NCI-H1694 (cell line): ENCODE measurements at places on chromosomes 11 and 22.

- DNase-seq: no peak
These were observed 881.4 kb upstream of the CHORDC1 start for GRCh38 chr11:91104237-91104636.

GRCh38 chr11:11555208-11555607 is 66.6 kb downstream of the GALNT18 start:
- DNase-seq: peak; percentile 84

DNA sequence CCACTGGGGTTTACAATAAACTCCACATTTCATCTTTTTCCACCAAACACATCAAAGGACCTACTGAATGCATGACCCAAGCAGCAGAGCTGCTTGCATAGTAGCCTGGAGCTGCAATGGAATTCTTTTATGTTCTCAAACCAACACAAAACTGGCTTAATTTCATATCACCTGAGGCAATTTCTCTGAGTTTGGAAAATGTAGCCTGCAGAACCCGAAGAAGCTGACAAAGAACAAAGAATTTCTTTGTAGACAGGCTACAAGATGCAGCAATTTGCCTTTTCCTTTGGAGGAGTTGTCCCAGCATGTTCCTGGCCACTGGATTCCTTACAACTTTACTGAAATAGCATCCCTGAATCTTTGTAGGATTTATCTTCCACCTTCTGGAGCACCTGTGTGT is 5.5 kb upstream of the TECTA start:
- no peak for DNase-seq

DNA sequence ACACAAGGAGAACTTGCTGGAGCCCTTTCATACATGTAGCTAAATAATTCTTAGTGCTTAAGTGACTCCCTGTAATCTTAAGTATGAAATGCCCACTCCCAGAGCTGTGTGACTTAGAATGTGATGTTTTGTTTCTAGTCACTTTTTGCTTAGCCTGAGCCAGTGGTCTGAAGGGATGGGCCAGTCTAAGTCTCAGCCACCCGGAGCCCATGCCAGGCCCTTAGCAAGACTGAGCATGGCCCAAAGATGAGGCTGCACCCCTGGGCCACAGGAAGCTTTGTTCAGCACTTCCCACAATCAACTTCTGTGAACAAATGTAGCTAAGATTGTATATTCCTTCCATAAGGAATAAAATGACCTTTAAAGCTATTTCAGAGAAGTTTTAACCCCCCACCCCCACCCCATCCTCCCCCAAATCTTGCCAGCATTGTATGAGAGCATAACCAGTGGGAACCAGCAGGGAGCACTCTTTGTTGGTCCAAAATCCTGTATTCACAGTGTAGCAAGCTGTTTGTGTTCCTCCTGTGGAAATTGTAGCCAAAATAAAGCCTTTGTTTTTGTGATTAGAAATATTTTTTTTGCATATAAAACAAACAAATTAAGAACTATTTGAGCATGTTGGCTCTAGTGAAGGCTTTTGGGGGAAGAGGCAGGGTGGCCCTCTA is 73.8 kb upstream of the GAL start:
- DNase-seq: peak; percentile 1

- DNase-seq: no peak
These were observed 493.5 kb downstream of the DLG2 start for GRCh38 chr11:85133636-85134035.

- DNase-seq: no peak
These were observed 2.8 kb downstream of the MYH9 start for GRCh38 chr22:36384766-36385481.

GRCh38 chr11:11622772-11623171 is 967 bp upstream of the GALNT18 start:
- no peak for DNase-seq

DNA sequence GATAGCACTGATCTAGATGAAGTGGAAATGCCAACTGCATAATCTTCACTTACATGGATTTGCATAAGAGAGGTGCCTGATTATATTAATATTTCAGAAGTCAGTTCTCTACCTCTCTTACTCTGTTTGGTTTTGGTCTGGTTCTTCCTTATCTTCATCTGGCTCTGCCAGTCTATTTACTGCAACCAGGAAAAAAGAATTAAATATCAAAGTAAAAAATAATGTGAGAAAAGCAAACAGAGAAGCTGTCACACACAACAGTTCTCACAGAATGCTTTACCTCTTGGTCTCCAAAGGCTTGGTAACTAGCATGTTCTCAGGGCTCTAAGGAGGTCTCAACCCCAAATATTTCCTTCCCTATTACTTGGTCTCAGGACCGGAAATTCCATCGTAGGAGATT is 6.7 kb downstream of the VSIG10L2 start:
- no peak for DNase-seq

DNA sequence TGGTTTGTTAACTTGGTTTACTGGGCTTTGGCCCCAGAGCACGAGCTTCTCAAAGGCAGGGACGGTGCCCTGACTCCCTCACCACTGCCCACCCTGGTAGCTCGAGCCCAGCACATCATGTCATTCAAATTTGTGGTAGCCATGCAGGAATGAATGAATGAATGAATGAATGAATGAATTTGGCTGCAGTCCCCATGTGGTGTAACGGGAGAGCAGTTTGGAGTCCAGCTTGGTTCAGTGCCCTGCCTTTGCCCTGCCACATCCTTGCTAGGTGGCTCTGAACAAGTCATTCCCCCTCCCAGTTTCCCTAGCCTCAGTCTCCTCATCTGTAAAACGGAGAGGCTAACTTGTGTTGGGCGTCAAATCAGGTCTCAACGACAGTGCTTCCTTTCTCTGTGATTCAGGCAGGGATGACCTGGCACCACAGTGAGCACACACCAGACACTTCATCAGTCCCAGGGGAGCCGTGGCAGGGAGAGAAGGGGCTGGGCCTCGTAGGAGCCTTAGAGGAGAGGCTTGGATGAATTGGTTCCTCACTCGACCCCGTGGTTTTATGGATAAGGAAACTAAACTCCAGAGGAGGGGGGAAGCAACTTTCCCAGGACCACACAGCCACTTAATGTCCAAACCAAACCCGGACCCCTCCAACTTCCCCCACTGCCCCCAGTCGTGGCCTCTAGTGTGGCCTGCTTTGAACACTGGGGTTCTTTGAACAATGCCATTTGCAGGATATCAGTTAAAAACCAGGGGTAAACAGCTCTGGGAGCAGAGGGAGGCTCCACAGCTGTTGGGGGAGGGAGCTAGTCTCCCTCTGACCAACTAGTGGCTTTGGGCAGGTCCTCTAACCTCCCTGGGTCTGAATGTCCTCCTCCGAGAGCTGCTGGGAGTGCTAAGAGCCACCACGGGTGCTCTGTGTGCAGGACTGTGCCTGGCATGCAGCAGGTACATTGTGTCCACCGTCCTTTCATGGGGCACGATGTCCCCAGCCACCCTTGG is 86.2 kb downstream of the CACNA1I start:
- no peak for DNase-seq

- DNase-seq: no peak
These were observed 29.4 kb downstream of the TRIM5 start for GRCh38 chr11:5655474-5655873.

DNA sequence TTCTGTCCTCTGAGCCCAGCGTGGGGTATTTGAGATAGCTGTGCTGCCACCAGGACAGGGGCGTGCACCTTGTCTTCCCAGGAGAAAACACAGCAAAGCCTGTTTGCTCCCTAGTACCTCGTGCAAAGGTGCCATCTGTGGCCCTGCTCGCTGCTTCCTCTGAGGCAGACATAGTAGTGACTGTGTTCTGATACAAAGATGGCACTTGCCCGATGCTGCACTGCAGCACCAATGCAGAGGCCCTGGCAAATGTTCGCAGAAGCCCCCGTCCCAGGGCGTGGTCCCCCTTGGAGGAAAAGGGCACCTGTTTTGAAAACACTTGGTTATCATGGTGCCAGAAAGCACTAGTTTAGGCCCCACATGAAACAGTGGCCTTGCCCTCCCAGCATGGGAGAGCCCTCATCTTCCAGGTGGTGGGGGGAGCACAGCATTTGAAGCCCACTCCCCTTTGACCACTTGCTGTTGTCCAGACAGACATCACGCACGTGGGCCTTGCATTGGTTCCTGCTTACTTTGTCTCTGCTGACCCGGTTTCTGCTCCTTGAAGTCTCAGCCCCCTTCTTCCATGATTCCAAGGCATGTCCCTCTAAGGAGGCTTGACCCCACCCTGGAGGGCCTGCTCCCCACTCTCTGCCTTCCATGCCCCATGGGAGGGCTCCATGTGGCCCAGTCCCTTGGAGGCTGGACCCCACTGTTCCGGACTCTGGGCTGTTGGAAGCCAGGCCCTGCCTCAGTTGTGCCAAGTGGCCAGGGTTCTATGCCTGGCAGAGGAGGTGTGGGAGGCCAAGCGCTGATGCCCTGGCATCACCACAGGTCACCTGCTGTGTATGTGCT is 109.4 kb downstream of the KCNQ1OT1 start:
- no peak for DNase-seq

- no peak for DNase-seq
These were observed 23.9 kb downstream of the ELFN2 start for GRCh38 chr22:37403267-37403960.

DNA sequence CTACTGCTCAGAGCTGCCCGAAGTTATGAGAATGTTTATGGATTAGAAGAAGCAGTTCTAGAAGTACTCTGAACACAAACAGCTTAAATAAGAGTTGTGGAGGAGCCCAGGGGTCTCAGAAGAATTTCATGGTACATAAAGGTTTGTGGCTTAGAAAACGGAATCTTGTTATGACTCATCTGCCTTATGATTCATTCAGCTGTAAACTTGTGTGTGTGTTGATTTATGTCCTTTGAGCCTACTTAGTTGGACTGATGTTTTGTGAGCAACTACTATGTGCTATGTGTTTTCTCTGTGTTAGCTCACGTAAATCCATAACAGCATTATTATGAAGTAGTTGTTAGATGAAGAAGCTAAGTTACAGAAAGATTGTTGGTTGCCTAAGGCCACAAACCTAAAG is 203.7 kb downstream of the PGR start:
- no peak for DNase-seq

GRCh38 chr11:77125191-77125590 is 2.9 kb upstream of the MYO7A start:
- DNase-seq: no peak

GRCh38 chr11:104918113-104918824 is 20.0 kb upstream of the CASP12 start:
- no peak for DNase-seq

DNA sequence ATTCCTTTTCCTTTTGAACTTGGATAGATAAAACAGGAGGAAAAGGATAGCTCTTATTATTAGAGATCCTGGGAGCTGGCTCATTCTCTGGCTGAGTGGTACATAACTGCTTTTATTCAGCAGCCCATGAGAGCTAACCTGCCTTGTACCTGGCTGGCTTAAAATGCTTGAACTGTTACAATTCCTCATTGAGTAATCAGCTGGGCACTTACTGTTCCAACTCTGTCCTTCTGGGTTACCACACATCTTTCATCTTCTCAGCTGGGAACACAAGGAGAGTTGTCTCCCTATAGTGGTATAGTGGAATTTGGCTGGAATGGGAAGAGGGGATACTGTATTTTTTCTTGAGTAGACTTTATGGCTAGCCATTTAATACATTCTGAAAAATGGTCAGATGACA is 39.8 kb upstream of the SPTBN2 start:
- no peak for DNase-seq

- DNase-seq: no peak
These were observed 72.3 kb upstream of the CHRM4 start for GRCh38 chr11:46463701-46464421.

- no peak for DNase-seq
These were observed 26.2 kb downstream of the DNHD1 start for GRCh38 chr11:6523253-6523652.

DNA sequence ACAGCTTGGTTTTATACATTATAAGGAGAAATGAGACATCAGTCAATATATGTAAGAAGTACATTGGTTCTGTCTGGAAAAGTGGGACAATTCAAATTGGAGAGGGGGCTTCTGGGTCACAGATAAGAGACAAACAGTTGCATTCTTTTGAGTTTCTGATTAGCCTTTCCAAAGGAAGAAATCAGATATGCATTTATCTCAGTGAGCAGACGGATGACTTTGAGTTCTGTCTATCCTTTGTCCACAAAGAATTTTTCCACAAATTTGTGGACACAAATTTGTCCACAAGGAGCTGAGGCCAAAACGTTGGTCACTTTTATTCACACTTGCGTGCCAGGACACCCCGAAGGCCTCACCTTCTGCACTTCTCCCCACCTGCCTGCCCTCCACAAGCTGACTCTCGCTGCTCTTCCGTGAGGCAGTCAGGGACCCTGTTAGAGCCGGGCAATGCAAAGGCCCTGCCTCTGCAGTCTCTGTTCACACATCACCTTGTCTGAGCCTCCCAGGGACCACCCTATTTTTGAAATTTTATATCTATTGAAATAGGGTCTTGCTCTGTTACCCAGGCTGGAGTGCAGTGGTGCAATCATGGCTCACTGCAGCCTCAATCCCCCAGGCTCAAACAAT is 20.5 kb downstream of the IL17REL start:
- no peak for DNase-seq

DNA sequence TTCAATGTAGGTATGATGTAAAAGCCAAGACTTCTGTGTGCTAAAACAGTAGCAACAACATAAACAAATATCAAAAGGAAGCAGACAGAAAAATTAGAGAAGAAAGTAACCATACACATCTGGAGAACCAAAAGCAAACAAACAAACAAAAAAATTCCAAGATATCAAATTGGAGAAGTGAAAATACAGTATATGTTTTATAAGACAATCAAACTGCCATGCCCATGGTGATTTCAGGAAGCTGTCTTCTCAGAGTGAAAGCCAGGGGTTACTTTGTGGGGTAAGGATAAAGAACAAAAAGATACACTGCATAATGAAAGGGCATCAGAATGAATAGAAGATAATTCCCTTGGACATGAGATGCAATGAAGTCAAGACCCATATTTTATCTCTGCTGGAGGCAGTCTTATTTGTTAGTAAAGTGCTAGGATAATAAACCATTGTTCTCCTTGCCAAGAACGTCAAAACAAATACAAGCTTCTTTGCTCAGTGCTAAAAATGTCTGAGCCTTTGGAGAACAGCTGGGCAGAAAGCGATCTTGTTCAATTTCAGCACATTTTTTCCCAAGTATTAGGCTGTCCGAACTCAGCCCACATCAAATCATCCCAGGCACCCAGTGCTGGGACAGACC is 38.1 kb upstream of the LDLRAD3 start:
- no peak for DNase-seq

- DNase-seq: no peak
These were observed 189.3 kb upstream of the MTMR2 start for GRCh38 chr11:96113193-96113681.

- no peak for DNase-seq
These were observed 96.7 kb downstream of the LARGE1 start for GRCh38 chr22:33823552-33823951.

- no peak for DNase-seq
These were observed 27.3 kb upstream of the MUC5AC start for GRCh38 chr11:1130276-1131032.

GRCh38 chr11:2976294-2977063 is 15.7 kb downstream of the NAP1L4 start:
- no peak for DNase-seq

GRCh38 chr22:18022876-18023275 is 1.5 kb downstream of the MICAL3 start:
- DNase-seq: no peak

- DNase-seq: no peak
These were observed 8.6 kb upstream of the POLDIP3 start for GRCh38 chr22:42623301-42623751.
